ENCODE measurements at places on chromosomes 16 and 17. TPM values are rescaled to one million over a fixed set of nuclear protein-coding genes. Genes with fewer than 3 reads are reported as not detected.

- DNase-seq, result no peak
These were observed 43.9 kb downstream of the TRARG1 start for GRCh38 chr17:1323336-1323735.

GRCh38 chr17:73007407-73007806 is 85.1 kb downstream of the SLC39A11 start:
- peak; percentile 41 for DNase-seq

GRCh38 chr17:66458782-66459181 is 156.4 kb downstream of the PRKCA start:
- no peak for DNase-seq

GRCh38 chr17:76681222-76682137 is 29.3 kb downstream of the MXRA7 start:
- peak; percentile 90 for DNase-seq

GRCh38 chr16:81767987-81768592 is 11.0 kb upstream of the PLCG2 start:
- DNase-seq, result peak; percentile 34

- DNase-seq, result peak; percentile 29
These were observed 4.8 kb downstream of the LHX1 start for GRCh38 chr17:36942019-36942599.

GRCh38 chr16:76265434-76266045 is 11.7 kb upstream of the CNTNAP4 start:
- DNase-seq, result no peak

- no peak for DNase-seq
These were observed 58.3 kb downstream of the PLD6 start for GRCh38 chr17:17147821-17148220.

SLC5A10 gene
- total RNA-seq, result not detected

G6PC1 gene
- total RNA-seq, result not detected

Data from mucosa of descending colon (tissue), 3 donors.